GM06990 (cell line): ENCODE measurements at places on chromosomes 1 and 21.

DNA sequence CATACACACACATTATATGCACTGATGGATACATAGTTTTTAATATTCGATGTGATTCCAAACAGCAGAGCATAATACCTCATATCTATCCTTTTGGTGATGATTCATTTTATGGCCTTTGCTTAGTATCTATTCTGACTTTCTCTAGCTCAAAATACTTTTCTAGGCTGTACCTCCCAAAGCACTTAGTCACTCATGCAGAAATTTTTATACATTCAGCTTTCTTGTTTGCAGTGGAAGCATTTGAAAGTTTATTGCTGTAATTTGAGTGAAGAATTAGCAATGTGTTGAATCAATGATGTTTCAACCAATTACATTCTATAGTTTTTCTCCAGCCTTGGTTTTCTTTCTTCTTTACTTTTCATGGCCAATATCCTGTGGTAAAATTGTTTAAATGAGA is 66.7 kb downstream of the LBR start:
- DNase-seq: no peak

DNA sequence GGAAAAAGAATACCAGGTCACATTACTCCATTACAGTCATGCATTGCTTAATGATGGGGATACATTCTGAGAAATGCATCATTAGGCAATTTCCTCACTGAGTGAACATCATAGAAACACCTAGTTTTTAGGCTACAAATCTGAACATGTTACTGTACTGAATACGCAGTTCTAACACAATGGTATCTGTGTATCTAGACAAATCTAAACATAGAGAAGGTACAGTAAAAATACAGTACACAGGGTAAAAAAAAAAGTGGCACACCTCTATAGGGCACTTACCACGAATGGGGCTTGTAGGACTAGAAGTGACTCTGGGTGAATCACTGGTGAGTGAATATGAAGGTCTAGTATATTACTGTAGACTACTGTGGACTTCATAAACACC is 115.7 kb downstream of the AKT3 start:
- no peak for DNase-seq

- no peak for DNase-seq
Observed at GRCh38 chr1:93820554-93821422, 58.2 kb downstream of the DNTTIP2 start.

DNA sequence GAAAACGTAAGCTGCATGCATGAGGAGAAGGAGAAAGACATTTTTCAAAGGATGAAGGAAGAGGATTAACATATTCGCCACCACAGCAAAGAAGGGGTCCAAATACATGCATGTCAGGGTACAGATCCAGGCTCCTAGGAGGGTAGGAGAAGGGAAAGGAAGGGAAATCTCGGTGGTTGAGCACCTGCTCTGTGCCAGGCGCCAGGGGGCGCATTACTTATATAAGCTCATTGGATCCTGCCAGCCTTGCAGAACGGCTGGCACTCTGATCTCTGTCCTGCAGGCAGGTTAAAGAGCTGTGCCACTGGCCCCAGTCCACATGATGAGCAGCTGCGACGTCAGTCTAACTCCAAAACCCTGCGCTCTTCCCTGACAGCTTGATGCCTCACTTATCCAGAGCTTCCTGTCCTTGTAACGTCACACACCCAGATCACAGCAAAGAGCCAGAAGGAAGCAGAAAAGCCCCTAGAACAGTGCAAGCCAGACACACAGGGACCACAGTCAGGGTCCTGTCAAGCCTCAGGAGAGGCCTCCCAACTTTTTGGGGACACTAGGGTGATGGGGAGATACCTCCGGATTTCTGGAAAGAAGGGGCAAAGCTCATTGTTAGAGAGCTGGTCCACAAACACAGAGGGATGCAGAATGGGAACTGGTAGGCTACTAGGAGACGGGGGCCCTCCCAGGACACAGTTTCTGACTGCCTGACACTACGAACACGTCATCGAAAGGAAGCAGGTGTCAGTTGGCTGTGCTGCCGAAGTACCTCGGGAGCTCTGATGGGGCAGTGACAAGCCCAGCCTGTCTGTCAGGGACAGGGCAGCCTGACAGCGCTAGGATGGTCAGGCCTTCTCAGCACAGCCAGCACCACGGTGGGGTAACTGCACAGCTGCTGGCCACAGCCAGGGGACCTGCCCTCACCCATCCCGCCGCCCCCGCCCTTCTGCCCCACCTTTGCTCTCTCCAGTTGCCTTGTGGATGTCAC is 99.1 kb downstream of the BEND5 start:
- peak; percentile 28 for DNase-seq

DNA sequence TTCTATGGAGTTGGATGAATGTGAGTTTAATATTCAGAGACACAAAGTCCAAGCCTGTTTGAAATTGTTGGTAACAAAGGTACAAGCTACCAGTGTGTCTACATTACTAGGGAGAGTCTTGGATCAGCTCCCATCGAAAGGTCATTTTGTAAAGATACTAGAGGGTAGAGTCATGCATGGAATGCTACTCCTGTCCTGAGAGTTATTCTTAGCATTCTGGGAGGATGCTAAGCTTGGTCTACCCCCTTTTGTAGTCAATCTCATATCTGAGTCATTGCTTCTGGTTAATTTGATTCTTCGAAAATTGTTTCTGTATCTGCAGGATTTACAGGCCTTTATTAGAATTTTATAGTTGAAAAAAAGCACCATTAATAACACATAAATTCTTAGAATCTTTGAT is 240.2 kb downstream of the ST6GALNAC3 start:
- no peak for DNase-seq

DNA sequence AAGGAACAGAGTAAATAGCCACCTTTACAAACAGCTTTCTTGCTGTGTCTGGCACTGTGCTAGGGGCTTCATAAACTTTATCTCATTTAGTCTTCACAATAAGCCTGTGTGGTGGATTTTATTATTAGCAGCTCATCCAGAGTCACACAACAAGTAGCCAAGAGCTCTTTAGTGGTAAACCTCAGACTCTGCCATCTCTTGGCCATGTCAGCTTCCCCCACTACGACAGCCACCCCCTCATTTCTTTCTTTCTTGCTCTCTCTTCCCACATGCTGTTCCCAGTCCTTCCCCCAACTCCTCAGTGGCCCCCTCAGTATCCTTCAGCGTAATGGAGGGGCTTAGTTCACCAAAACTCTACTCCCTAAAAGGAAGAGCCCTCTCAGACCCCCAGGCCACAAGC is 1.2 kb upstream of the ZNF683 start:
- no peak for DNase-seq

- peak; percentile 1 for DNase-seq
Observed at GRCh38 chr1:88327391-88328267, 356.4 kb upstream of the PKN2 start.

DNA sequence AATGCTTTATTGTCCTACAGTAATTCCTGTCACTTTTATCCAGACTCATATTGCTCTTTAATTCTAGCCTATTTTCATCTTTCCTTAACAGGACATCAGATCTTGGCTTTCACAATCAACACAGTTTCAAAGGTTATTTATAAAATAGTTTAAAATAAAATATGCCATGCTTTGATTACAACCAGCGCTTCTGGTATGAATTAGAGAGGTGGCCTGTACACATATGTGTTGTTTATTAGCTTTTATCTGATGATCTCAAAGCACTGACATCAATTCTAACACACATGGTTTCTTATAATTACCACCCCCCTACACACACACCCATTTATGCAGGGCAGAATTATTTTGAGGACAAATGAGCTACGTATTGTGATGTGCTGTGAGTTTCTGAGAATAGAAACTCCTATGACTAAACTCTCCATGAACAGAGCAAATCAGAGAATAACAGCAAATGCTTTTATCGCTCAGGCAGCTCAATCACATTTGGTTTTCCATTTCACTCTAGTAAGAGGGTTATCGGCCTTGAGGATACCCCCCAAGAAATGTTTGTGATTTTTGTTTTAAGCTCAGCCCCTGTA is 18.0 kb downstream of the CD247 start:
- DNase-seq: peak; percentile 21

DNA sequence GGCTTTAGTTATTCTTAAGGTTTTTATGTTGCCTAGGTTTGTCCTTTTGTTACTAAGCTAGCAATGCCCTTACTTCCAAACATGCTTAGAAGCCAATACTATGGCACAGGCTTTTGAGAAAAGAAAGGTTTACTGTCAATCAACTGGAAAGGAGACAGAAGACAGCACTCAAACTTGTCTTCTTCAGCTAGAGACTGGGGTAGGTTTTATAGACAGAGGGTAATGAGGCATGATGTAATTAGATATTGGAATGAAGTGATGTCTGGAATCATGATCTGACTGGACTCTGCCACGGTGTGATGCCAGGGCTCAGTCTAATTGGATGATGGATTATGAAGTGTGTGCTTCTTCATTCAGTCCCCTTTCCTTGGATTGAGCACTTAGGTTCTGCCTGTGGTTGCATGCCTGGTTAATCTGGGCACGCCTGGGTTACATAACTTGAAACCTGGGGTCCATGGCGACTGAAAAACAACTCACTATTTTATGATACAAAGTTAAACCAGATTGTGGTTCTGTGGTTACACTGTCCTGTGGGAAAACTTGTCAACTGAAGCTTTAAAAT is 625.8 kb downstream of the BRINP3 start:
- DNase-seq: no peak

DNA sequence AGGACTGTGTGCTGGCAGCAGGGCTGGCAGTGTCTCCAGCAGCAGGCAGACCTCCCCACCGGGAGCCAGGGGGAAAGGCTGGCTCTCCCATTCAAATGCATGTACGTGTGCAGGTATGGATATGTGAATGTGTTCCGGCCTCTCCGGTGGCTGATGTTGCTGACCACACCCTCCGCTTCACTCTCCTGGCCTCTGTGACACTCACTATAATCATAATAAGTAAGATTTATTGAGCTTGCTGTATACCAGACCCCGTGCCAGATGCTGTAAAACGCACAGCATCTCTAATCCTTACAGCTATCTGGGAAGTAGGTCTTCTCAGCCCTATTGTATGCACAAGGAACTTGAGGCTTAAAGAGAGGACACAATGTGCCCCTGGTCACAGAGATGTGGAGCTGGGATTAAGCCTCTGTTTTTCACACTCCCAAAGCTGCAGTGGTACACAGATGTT is 20.5 kb upstream of the ARTN start:
- no peak for DNase-seq

DNA sequence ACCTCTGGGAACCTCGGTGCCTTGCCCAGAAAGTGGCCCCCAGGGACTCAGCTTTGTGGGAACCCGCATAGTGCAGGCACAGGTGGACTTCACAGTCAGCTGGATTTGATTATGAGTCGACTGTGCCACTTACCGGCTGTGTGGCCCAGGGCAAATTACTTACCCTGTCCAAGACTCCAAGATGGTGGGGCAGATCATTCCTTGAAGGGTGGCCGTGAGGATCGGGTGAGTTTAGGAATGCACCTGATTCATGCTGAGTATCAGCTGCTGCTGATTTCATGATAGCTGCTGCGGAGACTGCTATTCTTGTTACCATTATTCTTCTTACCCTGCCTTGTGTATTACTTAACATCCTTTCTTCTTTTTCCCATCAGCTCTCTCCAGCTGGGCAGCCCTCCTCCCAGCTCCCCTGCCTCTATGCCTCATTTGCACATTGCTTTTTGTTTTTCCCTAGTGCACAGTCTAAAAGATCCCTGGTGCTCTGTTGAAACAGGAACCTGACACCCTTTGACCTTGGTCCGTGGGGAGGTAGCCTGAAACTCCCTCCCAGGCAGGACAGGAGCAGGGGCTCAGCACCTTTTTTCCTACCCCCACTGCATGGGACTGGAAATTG is 40.5 kb upstream of the FHAD1 start:
- no peak for DNase-seq

- DNase-seq: no peak
Observed at GRCh38 chr1:70762386-70762785, 285.2 kb downstream of the PTGER3 start.

- DNase-seq: no peak
Observed at GRCh38 chr1:30388386-30388785, 335.0 kb downstream of the MATN1 start.

GRCh38 chr1:51850420-51851223 is 27.9 kb downstream of the NRDC start:
- DNase-seq: no peak

DNA sequence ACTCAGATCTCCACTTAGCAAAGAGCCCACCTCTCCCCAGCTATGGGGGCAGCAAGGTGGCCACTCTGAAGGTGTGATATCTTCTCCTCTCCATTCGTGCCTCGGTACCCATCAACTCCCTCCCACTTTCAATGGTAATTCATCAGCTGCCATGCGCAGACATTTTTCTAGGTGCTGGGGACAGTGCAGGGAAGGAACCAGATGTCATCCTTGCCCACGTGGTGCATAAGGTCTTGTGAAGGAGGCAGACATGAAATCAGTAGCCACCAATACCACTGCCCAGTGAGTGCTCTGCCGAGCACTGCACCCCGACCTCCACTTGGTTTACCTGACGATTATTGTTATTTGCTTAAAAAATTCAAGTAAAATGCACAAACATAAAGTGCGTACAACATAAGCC is 76.3 kb upstream of the CSF3R start:
- no peak for DNase-seq

- DNase-seq: peak; percentile 26
Observed at GRCh38 chr1:7902478-7903085, 38.1 kb downstream of the TNFRSF9 start.
